C1 segment of cervical spinal cord (tissue), 14 donors: ENCODE measurements at places on chromosomes 13 and 19.

GRCh38 chr13:20714563-20715329 lies 11.2 kb downstream of the IL17D start:
- DNase-seq, result no peak

- no peak for DNase-seq
These were observed 65.0 kb upstream of the FNDC3A start for GRCh38 chr13:48910686-48911085.

DNA sequence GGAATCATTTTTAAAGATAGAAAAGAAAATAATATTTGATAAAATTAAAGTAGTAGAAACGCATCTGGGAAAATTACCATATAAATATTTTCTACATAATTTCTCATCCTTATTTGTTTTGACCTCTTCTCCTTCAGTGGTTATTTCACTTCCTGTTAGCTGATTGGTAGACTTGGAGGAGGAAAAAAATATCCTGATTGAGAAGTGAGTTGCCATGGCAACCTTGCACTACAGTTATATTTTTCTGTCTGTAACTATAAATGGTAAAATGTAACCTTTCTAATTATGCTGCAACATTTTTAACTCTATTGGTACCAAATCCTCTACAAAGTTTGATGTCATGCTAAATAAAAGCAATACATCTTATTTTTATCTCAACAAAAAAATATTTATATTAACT lies 45.2 kb downstream of the SCEL start:
- DNase-seq, result no peak

DNA sequence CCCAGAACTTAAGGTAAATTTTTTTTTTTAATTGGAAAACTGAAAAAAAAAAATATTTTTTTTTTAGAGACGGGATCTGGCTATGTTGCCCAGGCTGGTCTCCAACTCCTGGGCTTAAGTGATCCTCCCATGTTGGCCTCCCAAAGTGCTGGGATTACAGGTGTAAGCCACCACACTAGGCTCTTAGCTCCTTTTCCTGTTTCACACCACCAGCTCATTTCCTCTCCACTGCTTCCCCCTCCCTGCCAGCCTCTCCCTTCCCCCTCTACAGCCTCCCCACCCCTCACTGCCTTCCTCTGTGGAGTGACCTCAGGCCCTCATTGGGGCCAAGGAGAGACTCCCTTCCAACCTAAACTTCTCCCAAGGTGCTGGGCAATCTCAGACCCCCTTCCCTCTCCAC lies 4.2 kb upstream of the GIPR start:
- no peak for DNase-seq

GRCh38 chr13:46587807-46588418 lies 34.9 kb downstream of the LRCH1 start:
- DNase-seq, result no peak

- DNase-seq, result no peak
These were observed 62.0 kb downstream of the KL start for GRCh38 chr13:33078263-33078662.

DNA sequence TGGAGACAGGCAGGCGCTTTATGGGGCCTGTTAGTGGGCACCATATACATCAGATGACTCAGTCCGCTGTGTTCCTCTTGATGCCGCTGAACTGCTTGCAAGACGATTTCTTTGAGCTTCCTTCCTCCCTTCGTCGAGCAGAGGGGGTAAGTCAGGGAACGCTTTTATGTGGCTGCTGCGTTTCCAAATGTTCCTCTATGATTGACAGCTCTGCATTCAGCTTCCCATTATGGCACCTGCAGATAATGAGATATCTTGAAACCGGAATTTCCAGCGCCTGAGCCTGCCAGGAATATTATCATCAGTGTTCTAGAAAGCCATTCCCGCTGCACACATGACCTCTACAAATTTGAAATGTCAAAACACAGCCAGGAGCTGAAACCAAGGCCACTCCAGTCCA lies 257.0 kb downstream of the TSHZ3 start:
- DNase-seq, result no peak

GRCh38 chr13:108755083-108755482 lies 125.7 kb downstream of the MYO16 start:
- no peak for DNase-seq

- no peak for DNase-seq
These were observed 277.5 kb downstream of the DNAJC15 start for GRCh38 chr13:43300865-43301264.

- no peak for DNase-seq
These were observed 204.5 kb upstream of the ATXN8OS start for GRCh38 chr13:69903081-69903480.

- DNase-seq, result no peak
These were observed 5.3 kb downstream of the ZNF85 start for GRCh38 chr19:20928371-20928770.

DNA sequence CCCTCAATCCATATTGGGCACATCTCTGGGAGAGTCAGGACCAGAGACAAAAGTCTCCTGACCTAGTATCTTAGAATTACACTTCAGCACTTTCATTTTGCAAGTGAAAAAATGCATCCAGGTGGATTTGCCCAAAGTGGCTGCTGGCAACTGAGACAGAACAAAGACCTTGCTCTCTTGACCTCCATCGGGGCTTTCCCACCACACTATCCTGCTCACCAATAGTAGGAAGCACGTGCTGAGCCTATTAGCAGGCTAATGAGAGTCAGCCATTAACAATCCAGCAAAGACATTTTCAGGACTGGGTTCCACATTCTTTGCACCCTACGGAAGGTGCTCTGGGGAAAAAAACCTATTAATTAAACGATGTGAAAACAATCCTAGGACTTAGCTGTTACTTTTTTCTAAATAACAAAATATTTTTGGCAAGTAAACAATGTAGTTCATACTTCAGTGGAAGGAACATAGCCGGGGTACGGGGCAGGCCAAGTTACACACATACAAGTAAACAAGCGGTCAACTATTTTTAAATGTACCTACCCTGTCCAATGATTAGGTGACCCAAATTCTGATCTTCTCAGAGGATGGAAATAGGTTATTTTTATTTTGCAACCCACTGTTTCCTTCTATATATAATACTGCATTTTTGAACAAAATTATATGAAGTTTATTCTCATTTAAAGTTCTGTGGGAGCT lies 78.6 kb downstream of the CDADC1 start:
- no peak for DNase-seq

- DNase-seq, result no peak
These were observed 76.8 kb upstream of the PCDH8 start for GRCh38 chr13:52925251-52925650.

DNA sequence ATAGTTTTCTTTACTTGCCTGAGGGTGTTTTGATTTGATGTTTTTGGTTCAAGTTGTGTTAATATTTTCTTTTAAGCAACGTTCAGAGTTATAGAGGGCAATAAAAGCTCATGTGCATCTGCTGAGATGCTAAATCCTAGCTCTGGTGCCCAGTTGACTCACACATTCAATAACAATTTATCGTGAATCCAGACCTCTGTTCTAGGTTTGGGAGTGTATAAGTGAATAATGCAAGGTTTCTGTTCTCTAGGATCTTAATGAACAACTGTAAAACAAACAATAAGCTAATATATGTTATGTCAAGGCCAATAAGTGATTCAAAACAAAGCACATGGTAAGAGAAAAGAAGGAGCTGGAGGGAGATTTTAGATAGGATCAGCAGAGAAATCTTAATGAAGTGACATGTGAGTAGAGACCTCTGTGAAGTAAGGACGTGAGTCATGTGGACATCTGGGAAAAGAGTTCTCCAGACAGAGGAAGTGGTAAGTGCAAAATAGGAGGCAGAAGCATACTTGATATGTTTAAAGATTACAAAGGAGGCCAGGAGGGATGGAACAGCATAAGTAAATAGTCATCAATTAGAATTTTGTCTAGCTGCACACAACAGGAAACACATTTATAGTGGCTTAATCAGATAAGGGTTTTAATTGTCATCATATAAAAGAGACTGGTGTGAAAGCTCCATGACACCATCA lies 278.5 kb upstream of the HTR2A start:
- DNase-seq, result no peak

GRCh38 chr13:97001636-97002035 lies 7.4 kb upstream of the OXGR1 start:
- DNase-seq, result no peak

DNA sequence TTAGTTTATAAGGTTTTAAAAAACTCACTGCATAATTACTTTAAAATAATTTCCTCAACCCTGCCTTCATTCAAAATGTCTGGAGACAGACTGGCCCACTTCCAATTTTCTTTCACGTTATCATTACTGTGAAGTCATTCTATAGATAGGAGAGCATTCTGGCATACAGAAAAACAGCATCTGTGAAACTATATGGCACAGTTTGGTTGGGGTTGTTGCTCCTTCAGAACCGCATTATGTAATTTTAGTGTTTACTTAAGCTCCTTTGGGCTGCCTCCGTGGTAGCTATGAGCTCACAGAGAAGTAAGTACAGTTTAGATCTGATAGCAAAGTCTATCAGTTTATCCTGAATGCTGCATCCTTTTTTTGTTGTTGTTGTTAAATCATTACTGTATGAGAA lies 104.3 kb downstream of the KCNRG start:
- no peak for DNase-seq
